ENCODE measurements at places on chromosomes 7 and 10. TPM values are rescaled to one million over a fixed set of nuclear protein-coding genes. Genes with fewer than 3 reads are reported as not detected.

The STX1A gene
- total RNA-seq = 16.0 TPM

The KCNIP2 gene
- total RNA-seq = 0.32 TPM

The IFIT1B gene
- not detected for total RNA-seq

DNA sequence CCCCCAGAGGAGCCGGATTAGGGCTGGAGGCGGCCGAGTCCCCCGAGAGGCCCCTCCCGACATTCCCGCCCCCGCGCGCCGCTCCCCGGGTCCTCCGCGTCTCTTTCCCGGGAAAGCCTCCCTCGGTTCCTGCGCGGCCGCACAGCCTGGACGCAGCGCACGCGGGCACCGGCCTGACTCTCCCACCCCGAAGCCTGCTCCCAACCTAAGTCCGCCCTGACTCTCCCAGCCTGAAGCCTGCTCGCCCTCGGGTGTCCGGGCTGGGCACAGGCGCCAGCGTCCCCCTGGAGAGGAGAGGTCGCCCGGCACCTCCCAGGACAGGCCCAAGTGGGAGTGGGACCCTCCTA is 441 bp upstream of the VENTX start:
- no peak for DNase-seq

DNA sequence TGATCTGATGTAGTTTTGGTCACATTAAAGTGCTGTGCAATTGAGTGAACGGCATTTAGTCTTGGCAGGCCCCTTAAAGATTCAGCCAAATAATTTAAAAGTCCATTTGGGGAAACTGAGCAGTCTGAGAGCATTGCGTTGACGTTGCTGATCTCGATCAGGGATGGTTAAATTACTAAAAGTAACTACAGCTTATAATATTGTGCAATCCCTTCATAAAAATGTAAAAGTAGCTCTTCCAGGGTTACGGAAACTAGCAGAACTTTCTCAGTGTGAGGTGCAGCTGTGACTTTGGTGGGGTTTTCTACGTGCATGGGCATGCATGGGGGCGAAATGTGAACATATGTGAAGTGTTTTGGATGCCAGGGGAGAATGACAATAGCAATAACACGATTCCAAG is 184.5 kb upstream of the RNF32 start:
- no peak for DNase-seq

DNA sequence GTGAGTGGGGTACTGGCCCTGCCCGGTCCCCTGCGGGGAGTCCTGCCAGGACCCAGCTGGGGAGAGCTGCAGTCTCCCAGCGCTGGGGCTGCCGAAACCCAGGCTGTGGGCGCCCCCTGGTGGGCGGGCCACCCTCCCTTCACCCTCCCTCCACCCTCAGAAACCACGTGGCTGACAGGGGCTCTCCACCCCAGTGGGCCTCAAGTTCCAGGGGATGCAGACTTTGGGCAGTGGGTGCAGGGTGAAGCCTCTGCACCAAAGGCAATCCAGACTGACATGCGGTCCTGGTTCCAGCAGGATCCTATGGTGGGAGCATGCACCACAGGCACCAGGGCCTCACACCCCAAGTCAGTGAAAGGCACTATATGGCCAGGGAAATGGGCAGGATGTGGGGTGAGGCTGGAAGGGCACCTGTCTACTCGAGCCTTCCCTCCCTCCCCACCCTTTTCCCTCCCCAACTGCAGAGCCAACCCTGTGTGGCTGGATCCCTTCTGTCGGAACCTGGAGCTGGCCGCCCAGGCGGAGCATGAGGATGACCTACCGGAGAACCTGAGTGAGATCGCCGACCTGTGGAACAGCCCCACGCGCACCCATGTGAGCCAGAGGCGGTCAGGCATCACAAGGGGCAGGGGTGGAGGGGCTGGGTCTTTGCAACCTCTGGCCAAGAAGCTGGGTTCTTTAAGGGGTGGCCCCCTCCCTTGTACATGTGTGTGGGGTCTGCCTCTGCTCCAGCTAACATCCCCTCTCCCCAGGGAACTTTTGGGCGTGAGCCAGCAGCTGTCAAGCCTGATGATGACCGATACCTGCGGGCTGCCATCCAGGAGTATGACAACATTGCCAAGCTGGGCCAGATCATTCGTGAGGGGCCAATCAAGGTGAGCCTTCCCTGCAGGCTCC is 38.8 kb downstream of the PSAP start:
- DNase-seq = no peak

- DNase-seq = peak; percentile 29
Observed at GRCh38 chr10:75703191-75703854, 271.9 kb downstream of the LRMDA start.

DNA sequence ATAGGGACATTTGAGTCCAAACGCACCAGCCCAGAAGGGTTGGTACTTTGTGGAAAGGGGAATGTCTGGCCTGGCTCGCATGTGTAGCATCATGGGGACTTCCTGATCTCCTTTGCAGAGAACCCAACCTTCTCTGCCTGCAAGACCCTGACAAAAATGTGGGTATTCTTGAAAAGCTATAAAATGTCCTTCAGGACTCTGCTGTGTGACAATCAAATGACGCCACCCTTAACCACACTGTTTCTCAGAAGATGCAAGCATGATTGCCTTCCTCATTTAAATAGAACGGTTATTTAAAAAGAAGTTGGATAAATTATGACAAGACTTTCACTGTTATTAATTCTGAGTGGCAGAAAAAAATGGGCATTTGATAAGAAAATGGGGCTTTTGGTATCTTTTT is 15.1 kb upstream of the GPR15LG start:
- no peak for DNase-seq

DNA sequence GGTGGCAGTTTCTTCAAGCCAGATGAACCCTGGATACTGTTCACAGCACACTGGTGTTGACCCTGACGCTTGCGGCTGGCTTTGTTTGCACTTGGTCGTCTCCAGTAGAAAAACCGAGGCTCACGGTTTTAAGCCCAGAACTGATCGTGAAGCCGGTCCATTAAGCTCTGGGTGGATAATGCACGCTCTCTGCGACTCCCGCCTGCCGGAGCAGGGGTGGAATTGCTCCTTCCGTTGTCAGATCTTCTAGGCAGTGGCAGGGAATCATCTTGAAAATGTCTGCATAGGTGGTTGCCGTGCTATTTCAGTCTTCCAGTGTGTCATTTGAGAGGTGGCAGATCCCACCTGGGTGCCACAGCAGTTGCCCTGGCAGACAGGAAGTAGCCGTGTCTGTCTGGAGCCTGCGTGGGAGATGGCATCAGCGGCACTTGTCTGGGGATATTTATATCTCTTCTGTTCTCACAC is 35.9 kb upstream of the AP5Z1 start:
- no peak for DNase-seq

- peak; percentile 39 for DNase-seq
Observed at GRCh38 chr10:104563548-104563947, 77.5 kb upstream of the SORCS3 start.

DNA sequence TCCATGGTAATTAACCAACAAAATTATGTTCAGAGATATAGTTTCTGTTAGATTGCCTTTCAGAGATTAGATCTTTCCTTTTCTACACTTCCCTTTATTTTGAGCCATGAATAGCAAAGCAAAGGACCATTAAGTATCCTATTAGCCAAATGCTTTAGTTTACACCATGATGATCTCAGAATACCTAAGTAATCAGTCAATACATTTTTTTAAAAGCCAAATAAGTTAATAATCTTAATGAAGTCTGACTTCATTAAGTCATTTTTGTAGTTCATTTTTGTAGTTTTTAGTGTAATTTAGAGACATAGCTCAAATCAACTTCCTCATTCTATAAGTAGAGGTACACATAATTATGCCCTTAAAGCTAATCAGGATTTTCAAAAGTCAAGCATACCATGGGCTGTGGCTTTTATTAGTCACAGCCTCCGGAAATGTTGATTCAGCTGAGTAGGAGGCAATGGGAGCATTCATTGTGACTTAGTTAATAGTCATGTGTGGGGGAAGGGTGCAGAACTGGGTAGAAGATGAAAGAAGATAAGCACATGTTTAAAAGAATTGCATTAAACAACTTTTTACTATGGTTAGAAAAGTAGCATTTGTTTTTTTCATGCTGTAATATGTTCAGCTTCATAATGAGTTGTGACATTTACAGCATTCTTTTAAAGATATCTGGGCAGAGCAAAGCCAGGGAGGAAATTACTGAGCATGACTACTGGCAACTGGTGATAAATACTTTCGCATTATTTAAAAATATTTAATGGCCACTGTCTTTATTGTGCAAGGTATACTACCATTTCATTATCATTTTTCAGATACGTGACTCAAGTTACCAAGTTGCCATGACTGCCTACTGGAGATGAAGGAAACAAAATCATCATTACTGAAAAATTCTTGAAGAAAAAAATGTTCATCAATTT is 57.3 kb upstream of the CCDC71L start:
- DNase-seq = no peak

DNA sequence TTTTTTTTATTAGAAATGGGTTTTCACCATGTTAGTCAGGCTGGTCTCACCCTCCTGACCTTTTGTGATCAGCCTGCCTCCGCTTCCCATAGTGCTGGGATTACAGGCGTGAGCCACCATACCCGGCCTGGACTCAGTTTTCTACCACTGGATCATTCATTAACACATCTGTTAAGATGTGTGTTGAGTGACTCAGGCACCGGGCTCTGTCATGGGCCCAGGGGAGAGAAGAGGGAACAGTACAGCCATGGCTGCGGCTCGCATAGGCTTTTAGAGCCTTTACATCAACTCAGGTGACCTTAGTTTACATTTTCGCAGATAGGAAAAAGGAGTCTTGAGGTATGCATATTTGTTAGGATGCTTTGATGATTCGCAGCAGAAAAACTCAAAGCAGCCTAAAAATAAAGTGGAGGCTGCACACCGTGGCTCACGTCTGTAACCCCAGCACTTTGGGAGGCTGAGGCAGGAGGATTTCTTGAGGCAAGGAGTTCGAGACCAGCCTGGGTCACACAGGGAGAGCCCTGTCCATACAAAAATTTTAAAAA is 3.1 kb upstream of the ARPC1B start:
- no peak for DNase-seq

DNA sequence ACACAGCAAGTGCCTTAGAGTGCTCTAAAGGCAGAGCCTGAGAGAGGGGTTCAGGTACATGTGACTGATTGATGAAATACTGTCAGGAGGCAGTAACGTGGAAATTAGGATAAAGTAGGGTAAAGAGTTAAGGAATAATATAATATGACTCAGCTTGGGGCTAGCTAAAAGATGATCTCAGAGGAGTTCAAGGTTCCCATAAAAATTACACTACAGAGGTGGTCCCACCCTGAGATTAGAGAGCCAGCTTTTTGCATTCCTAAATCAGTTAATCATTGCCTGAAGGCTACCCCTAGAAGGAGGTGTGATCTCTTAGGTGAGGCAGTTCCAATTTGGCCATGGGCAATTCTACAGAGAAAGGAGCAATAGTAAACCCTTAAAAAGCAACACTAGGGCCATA is 5.8 kb downstream of the LIPJ start:
- no peak for DNase-seq

GRCh38 chr7:54015251-54015650 is 526.9 kb upstream of the VSTM2A start:
- DNase-seq = no peak

DNA sequence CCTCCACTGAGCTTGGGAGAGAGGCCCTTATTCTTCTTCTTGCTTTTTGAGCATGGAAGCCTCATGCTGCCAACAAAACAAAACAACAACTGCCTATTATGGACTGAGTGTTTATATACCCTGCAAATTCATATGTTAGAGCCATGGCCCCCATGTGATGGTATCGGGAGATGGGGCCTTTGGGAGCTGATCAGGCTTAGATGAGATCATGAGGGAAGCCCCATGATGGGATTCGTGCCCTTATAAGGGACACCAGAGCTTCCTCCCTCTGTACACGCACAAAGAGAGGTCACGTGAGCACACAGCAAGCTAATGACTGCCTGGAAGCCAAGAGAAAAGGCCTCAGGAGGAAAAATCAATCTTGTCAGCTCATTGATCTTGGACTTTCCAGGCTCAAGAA is 235.0 kb downstream of the FANK1 start:
- DNase-seq = peak; percentile 72

- DNase-seq = no peak
Observed at GRCh38 chr10:83214136-83214535, 925.2 kb upstream of the GHITM start.

- no peak for DNase-seq
Observed at GRCh38 chr10:24242562-24242961, 33.6 kb downstream of the KIAA1217 start.

Measured in esophagus muscularis mucosa (tissue), 4 donors.